ENCODE measurements at places on chromosomes 1 and 21.

GRCh38 chr1:40841602-40842001, 20.6 kb downstream of the CITED4 start:
- no peak for DNase-seq

DNA sequence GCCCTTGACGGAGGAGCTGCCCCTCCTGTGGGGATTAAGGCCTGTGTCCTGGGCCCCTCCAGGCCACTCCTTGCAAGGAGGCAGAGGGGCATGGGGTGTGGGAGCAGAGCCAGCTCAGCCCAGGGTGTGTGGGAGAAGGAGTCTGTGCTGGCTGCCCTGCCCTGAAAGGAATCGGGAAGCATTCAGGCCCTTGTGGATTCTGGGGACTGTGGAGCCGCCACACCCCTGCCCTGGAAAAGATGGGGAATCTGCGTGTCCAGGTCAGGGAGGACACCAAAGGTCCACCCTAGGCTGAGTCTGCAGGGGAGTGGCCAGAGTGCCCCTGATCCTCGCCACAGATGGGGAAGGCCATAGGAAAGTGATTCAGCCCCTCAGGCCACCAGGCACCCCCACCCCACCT, 16.5 kb upstream of the PRDM16 start:
- no peak for DNase-seq

- DNase-seq: no peak
Observed at GRCh38 chr1:101410048-101410878, 173.4 kb downstream of the S1PR1 start.

DNA sequence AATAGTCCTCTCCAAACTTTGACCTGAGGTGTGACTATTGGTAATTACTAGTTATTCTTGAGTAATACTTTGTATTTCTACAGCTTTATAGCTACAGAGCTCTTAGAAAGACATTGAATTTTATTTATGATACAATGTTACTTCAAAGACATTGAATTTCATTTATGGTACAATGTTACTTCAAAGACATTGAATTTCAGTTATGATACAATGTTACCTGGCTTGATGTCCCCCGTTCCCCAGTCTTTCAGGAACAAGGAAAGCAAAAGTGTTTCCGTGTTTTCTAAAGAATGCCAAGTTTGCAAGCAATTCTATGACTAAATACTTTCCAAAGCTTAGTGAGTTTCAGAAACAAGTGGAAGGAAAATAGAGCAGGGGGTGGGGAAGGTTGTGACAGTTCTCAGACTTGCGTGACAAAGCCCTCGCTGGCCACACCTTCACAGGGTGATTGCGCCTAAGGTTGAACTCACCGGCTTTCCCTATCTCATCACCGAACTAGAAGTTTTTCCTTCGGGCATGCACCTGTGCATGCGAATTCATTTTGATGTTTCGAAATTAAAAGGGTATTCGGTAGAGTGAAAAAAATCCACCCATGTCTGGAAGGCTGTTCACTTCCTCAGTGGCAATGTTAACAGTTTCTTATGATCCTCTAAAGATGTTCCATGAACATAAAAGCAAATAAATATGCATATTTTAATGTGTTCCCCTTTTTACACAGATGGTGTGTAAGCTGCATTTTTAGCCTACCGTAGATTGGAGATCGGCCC, 909 bp upstream of the PAXBP1 start:
- DNase-seq: peak; percentile 63

DNA sequence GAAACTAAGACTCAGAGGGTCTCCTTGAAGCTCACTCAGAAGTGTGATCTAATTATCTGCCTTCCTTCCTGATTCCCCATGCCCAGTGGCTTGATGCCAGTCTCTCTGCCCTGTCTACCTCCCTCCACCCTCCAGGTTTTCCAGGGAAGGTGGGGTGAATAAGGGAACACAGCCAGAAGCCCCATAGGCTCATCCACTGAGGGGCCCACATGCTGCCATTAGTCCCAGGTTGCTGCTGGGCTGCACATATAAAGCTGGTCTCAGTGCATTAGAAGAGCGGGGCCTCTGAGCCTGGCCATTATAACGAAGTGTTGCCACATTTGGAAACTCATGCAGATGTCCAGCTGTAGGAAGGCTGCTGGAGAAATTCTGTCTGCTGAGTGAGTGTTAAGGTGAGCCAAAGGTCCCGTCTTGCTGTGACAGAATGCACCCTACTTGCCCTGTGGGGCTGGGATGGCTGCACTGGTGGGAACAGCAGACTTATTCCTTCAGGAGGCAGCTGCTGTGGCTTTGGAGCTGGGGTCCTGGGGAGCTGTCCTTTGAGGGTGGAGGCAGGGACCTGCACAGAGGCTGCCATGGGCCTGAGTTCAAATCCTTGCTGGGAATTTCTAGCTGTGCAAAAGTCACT, 2.9 kb downstream of the ADORA1 start:
- DNase-seq: no peak

- DNase-seq: no peak
Observed at GRCh38 chr1:61337037-61337436, 254.7 kb downstream of the NFIA start.

- DNase-seq: no peak
Observed at GRCh38 chr1:116738673-116739370, 15.4 kb upstream of the CD2 start.

DNA sequence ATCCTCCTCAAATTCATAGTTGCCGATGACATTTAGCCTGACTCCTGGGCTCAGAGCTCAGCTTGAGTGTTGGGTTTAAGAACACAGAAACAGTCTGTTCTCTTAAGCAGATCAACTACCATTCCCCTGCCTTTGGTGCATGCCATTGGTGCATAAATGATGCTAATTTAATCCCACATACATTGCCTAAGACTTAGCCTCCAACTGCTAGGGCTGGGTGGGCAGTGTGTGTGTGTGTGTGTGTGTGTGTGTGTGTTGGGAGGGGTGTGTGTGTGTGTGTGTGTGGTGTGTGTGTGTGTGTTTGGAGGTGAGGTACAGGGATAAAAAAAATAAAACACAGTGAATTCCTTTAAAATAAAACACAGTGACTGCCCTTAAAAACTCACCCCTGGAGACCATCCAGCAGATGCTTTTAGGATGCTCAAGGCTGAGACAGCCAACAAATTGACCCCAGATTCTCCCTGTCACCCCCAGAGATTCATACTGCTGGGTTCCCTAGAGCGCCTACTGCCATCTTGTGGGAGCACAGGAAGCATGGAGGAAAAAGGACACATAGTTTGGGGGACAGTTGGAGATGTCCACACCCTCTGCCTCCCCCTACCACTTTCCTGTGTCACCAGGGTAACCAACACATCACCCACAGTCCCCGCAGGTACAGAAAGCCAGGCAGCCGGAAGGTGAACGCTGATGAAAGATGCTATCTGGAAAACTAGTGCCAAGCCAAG, 30.6 kb downstream of the KLHDC7A start:
- no peak for DNase-seq

GRCh38 chr1:162856260-162856659, 4.7 kb downstream of the CCDC190 start:
- no peak for DNase-seq

DNA sequence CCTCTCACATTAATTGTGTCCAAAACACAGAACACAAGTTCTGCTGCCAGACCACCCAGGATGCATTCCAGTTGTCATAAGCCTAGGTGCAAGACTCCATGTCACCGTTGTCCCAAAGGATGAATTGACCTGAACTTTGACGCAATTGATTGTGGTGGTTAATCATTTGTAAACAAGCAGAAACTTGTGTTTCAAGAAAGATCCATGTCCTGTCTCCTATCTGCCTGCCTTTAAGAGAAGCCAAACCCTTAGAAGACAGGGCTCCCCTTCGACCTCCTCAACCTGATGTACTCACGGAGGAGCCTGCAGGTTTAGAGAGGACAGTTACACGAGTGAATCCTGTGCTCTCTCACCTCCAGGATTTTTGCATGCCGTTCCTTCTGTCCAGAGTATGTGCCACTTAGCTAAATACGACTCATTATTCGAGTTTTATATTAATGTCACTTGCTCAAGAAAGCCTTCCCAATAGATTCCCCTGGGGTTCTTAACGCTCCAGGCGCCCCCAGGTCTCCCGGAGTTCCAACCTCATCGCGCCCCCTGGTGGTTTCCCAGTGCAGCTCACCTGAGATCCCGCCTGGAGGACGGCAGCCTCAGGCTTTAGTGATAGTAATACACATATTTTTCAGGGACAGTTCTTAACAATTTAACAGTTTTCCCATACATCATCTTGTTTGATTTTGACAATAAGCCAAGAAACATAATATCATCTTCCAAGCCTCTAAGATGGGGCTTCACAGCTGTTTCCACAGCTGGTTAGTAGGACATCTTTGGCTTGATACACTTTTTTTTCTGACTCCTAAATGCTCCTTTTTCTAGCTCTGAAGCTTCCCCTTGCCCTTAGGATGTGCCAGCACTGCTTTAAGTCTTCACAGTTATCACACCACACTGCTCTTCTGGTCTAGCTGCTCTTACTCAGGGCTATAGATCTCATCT, 2.4 kb upstream of the C8B start:
- DNase-seq: peak; percentile 2

- DNase-seq: no peak
Observed at GRCh38 chr1:159980076-159980475, 26.0 kb upstream of the SLAMF9 start.

DNA sequence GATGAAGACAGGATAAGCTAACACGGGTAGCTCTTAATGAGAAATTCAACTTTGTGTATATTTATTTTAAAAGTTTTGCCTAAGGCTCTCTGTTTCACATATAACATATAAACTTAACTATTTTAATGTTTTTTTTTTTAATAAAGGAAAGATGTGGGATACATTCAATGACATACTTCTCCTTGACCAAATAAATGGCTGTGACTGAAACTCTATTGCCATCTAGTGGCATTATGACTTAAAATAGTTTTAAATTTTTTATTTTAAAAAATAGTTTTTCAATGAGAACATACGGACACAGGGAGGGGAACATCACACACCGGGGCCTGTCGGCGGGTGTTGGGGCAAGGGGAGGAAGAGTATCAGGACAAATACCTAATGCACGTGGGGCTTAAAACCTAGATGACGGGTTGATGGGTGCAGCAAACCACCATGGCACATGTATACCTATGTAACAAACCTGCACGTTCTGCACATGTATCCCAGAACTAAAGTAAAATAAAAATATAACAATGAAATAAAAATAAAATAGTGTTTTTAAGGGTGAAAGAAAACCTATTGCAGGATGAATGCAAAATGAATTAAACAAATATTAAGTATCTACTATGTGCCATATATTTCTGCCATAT, 83.4 kb downstream of the LYST start:
- no peak for DNase-seq

- no peak for DNase-seq
Observed at GRCh38 chr1:211908453-211908852, 77.9 kb upstream of the LPGAT1 start.

GRCh38 chr1:35453031-35453430, 104.2 kb downstream of the KIAA0319L start:
- DNase-seq: no peak

GRCh38 chr21:23217597-23217996, 2219.4 kb downstream of the NCAM2 start:
- no peak for DNase-seq

GRCh38 chr1:199101139-199101538, 462.3 kb downstream of the PTPRC start:
- DNase-seq: no peak

DNA sequence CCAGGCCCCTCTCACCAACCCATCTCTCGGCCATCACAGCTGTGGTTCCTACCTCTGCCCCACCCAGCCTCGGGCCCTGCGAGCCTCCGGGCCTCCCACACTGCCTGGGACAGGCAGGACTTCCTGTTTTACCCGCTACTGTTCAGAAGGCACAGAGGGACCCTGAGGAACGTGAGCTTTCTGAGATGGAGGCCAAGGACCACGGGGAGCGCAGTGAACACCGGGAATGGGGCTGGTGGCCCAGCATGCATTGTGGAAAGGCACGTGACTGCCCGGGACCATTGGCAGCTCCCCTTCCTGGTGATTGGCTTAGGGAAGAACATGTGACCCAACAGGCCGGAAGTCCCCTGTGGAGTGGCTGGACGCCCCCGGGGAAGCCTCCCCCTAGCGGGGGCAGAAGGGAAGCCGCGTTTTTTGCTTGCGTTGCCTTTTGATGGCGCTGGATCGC, 7.0 kb downstream of the S100B start:
- DNase-seq: no peak

- DNase-seq: no peak
Observed at GRCh38 chr1:8669606-8670335, 147.7 kb downstream of the RERE start.

DNA sequence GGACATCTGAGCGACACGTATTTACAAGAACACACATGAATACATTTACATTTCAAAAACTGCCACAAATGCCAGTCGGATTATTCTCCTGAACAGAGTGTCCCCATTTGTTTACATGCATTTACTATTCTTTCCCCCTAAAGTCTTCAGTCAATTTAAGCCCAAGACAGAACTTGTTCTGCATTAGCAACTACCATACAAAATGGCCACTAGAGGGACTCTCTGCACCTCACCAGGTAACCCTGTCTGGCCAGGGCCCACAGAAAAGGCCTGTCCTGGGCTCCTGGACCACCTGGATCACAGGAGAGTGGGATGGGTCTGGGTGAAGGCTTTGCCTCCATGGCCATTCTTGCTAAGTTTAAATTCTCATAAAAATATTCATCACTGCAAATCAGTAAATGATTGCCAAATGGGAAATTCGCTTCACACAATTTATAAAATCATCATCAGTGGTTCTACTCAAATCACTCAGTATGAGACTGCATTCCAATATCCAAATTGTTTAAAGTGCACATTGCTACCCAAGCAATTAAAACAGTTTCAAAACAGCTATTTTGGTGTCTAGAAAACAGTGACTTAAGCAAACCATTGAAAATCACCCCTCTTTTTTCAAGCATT, 12.5 kb upstream of the GUCA2A start:
- DNase-seq: no peak

- no peak for DNase-seq
Observed at GRCh38 chr1:153696741-153697140, 18.3 kb downstream of the NPR1 start.

DNA sequence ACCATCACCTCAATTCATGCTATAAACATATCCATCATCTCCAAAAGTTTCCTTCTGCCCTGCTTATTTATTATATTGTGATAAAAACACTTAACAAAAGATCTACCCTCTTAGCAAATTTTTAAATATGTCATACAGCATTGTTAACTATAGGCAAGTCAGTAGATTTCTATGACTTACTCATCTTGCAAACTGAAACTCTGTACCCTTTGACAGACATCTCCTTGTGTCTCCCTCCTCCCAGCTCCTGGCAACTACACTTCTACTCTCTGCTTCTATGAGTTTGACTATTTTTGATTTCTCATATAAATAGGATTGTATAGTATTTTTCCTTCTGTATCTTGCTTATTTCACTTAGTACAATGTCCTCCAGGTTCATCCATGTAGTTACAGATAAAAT, 174.8 kb downstream of the TNFSF18 start:
- DNase-seq: no peak

DNA sequence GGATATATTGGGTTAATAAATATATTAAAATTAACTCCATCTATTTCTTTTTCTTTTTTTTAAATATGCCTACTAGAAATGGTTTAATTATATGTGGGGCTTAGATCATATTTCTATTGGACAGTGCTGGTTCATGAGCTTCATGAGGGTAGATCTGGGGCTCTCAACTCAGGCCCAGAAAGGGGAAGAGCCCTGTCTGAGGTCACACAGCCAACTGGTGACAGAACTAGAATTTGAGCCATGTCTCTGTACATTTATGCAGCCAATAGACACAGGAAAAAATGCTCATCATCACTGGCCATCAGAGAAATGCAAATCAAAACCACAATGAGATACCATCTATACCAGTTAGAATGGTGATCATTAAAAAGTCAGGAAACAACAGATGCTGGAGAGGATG, 5.1 kb upstream of the EPHB2 start:
- DNase-seq: no peak

- DNase-seq: no peak
Observed at GRCh38 chr21:19830446-19830845, 1167.8 kb upstream of the NCAM2 start.
